ENCODE measurements at places on chromosomes 6 and 20. TPM values are rescaled to one million over a fixed set of nuclear protein-coding genes. Genes with fewer than 3 reads are reported as not detected.

DNA sequence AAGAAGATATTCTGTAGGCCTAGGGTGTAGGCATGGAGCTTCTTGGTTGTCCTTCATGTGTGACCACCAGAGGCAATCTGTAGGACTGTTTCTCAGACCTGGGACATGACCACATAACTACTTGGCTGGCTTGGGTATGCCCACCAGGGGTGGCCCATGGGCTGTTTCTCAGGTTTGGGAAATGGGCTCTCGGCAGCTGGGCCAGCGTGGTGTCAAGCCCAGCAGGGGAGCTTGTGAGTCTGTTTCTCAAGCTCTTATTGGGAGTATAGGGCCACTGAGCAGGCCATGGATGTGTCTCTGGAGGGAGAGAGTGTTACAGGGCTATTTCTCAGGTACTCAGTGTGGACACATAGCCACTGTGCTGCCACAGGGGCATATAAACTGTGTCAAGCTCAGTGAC, 2.5 kb upstream of the SEMG2 start:
- no peaks in the 10 kb centered on the region for H3K4me1 ChIP-seq
- peaks cover 10% of the 10 kb centered on the region for H3K27me3 ChIP-seq
- no peak overlapping the region for H3K4me3 ChIP-seq
- H3K27ac ChIP-seq: no peak overlapping the region

GRCh38 chr20:24695529-24696225, 226.2 kb downstream of the SYNDIG1 start:
- no peak overlapping the region for H3K4me3 ChIP-seq
- H3K36me3 ChIP-seq: no peaks in the 10 kb centered on the region
- H3K27ac ChIP-seq: no peak overlapping the region
- no peaks in the 10 kb centered on the region for H3K4me1 ChIP-seq

Gene DOK5
- total RNA-seq: not detected

Gene PBOV1
- not detected for total RNA-seq

GRCh38 chr20:48371211-48371610, 456.6 kb downstream of the PREX1 start:
- H3K4me3 ChIP-seq: no peak overlapping the region
- H3K36me3 ChIP-seq: no peaks in the 10 kb centered on the region
- no peak for DNase-seq
- no peaks in the 10 kb centered on the region for H3K4me1 ChIP-seq

Gene DYNLT2
- total RNA-seq: 3.7 TPM

DNA sequence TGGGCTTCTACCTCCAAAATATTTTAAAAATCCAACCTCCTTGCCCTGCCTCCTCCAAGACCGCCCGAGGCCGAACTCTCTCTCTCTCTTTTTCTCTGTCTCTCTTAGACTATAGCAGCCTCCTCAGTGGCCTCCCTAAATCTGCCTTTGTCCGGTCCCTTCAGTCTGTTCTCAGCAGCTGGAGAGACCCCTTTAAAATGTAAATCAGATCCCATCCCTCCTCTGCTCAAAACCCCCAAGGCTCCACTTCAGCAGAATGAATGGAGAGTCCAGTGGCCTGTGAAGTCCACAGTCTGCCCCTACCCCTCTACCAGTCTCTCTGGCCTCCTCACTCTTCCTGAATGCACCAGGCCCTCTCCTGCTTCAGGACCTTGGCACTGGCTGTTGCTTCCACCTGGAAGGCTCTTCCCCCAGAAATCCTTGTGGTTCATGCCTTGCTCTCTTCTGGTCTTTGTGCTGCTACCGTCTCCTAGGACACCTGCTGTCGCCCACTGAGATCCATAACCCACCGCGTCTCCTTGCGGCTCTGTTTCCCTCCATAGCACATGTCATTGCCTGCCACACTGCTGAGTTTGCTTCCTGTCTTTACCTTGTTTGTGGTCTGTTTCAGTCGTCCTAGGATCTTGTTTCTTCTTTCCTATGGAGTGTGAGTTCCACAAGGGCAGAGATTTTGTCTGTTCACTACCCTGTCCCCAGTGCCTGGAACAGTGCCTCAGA, 6.0 kb downstream of the MLN start:
- H3K4me1 ChIP-seq: no peaks in the 10 kb centered on the region
- no peak overlapping the region for H3K4me3 ChIP-seq
- peaks cover 82% of the 10 kb centered on the region for H3K27me3 ChIP-seq
- no peaks in the 10 kb centered on the region for H3K36me3 ChIP-seq

- no peak for DNase-seq
- no peaks in the 10 kb centered on the region for H3K27me3 ChIP-seq
- no peak overlapping the region for H3K27ac ChIP-seq
- H3K4me1 ChIP-seq: no peaks in the 10 kb centered on the region
- H3K4me3 ChIP-seq: no peak overlapping the region
- no peaks in the 10 kb centered on the region for H3K36me3 ChIP-seq
Measured at GRCh38 chr6:152605342-152605741, 31.8 kb downstream of the SYNE1 start.

GRCh38 chr6:27121640-27122039, 125.9 kb upstream of the PRSS16 start:
- H3K27me3 ChIP-seq: no peaks in the 10 kb centered on the region
- DNase-seq: no peak
- no peak overlapping the region for H3K27ac ChIP-seq
- peaks cover 92% of the 10 kb centered on the region for H3K36me3 ChIP-seq
- H3K4me1 ChIP-seq: peaks cover 3% of the 10 kb centered on the region

DNA sequence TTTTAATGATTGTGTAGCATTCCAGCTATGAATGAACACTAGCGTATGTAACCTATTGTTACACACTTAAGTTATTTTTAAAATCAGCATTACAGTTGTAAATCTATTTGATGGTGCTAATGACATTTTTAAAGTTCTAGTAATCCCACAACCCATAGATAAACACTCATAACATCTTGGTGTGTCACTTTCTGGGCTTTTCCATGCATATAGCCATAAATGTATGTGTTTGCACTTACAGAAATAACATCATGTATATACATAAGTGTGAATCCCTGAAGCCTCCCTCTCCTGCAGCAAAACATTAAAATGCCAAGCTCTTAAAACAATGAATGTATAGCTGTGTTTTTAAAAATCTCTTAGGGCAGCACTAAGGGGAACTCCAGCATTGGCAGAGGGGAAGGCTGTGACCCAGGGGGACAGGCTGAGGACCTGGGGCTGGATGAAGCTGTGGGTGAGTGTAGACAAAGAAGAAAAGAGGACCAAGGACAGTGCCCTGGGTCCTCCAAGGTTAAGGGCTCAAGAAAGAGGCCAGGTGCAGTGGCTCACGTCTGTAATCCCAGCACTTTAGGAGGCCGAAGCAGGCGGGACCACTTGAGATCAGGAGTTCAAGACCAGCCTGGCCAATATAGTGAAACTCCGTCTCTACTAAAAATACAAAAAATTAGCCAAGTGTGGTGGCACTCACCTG, 929 bp upstream of the CENPB start:
- peaks cover 21% of the 10 kb centered on the region for H3K36me3 ChIP-seq
- H3K27me3 ChIP-seq: no peaks in the 10 kb centered on the region
- DNase-seq: no peak
- H3K27ac ChIP-seq: no peak overlapping the region
- no peak overlapping the region for H3K4me3 ChIP-seq
- peaks cover 8% of the 10 kb centered on the region for H3K4me1 ChIP-seq

Gene PRND
- not detected for total RNA-seq

Gene MCCD1
- not detected for total RNA-seq
